ENCODE measurements at places on chromosomes 2 and 18.

- no peak for DNase-seq
Observed at GRCh38 chr2:19488009-19488691, 129.7 kb upstream of the OSR1 start.

- no peak for DNase-seq
Observed at GRCh38 chr2:64202206-64202845, 58.1 kb upstream of the PELI1 start.

DNA sequence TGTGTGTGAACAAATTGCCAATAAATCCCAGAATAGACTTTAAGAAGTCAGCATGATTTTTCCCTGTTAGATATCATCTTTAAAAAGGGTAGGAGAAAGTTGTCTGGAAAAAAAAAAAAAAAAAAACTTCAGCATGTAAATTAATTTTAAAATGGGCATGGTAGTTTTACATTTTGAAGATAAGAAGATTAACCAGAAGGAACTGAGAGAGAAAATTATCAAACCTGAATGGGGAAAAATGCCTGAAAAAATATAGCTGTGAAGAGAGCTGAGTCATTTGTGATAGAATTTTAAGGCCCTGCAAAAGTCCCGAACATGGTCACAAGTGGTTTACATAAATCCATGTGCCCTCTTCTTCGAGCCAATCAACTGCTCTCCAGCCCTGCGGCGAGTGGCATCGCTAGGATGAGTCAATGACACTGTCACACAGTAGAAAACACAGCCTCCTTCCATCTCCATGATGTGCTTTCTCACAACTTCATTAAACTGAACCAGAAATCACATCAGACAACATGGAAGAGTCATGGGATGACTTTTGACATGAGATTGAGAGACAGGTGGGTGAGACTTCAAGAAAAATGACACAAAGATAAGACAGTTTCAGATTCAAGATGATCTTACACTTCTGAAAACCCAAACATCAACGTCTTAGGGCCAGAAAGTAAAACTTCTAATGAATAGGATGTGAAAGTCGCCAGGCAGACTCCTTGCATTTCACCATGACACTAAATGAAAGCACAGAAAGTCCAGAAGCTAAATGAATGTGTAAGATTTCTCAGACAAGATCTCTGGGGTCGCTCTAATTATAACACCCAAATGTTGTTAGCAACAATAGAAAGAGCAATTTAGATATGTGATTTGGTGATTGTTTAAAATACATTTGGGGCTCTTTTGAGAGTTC is 273.0 kb upstream of the ID2 start:
- DNase-seq = peak; percentile 74

- DNase-seq = no peak
Observed at GRCh38 chr18:73861771-73862170, 285.9 kb downstream of the FBXO15 start.

- no peak for DNase-seq
Observed at GRCh38 chr2:3246406-3246805, 131.2 kb downstream of the EIPR1 start.

GRCh38 chr18:25164211-25164847 is 187.6 kb downstream of the ZNF521 start:
- no peak for DNase-seq

- no peak for DNase-seq
Observed at GRCh38 chr2:137772451-137772850, 191.8 kb upstream of the HNMT start.

DNA sequence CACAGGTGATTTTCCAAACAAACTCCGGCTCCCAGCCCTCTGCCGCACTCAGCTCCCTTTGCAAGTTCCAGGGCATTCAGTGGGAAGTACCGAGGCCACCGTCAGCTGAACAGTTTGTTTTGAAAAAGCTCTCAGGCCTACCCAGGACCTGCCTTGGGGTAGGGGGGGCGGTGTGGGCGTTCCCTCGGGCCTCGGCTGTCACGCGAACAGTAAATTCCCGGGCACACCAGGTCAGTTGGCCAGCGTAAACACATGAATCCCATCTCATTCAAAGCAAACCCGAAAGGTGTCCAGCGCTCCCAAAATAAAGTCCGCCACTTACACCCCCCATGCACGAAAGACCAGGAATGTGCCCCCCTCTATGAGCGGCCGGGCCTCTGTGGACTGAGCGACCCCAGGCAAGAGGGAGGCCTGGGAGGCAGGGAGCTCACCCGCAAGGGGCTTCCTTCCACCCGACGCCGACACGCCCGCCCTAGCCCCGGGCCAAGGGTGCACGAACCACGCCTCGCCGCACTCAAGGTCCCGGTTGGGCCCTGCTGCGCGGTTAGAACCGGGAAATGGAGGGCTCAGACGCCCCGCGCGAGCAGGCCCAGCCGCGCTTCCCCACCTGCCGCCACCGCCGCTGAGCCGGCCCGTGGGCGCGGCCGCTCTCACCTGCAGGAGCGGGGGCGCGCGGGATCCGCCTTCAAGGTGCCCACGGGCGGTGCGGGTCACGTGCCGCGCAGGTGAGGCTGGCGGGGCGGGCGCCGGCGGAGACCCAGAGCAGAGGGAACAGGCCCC is at the start of gene WDSUB1:
Gene WDSUB1, minus strand, starts transcription at position 775 of the 780 bp plus-strand sequence. CDS start 3,634 bp downstream, outside the sequence.
- peak; percentile 64 for DNase-seq

GRCh38 chr2:197575987-197576386 is 60.1 kb downstream of the MOB4 start:
- DNase-seq = no peak

DNA sequence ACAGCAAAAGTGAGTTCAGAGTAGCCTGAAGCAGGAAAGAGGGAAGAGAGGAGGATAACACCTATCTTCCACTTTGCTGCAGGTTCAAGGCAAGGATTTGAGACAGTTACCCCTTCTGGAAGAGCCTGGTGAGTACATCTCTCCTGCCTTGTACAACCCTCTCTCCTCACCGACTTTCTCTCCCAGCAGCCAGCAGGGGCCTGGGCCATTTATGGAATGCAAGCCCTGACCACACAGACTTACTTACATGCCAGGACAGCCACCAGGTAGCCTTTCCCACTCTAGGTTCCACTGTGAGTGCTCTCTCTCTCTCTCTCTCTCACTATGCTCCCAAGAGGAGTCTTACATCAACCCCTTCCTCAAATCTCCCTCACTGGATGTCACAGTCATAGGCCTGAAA is 57.0 kb downstream of the BCL11A start:
- no peak for DNase-seq

DNA sequence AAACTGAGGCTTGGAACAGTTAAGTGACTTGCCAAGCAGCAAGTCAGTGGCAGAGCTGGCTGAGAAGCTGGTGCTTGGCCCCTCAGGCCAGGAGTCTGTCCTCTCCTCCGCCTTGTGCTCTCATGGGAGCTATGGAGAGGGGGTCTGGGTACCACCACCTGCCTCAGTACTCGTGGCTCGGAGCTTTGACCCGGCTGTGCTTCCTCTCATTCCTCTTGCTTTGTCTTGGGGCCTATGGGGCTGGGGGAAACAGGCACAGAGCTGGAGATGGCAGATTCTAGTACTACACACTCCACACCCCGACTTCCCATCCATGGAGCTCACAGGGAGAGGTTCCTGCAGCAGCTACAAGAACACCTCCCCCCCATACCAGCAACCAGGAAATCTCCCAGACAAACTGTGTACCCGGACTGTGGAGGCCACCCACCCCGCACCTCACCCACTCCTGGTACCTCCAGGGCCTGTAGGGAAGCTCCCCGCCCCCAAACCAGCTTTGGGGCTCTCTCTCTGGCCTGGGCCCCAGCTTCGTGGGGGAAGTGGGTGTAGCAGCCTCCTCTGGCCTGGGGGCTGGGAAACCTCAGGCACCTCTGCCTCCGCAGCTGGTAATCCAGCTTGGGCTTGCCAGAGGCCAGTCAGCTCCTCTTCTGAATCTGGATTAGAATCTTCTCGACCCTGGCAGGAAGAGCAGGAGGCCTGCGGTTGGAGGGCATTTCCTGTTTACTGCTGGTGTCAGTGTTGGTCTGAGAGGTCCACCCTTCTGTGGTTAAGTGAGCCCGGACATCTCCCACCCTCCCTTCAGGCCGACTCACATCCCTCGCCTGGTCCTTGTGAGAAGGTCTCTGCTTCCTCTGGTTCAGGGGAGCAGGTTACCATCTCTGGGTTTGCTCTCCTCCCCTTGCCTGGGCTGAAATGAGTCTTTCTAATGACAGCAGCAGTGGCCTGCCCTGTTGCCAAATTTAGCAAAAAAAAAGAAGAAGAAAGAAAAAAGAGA is 22.3 kb upstream of the RHOB start:
- DNase-seq = peak; percentile 56

- no peak for DNase-seq
Observed at GRCh38 chr18:48905513-48905912, 45.3 kb downstream of the SMAD7 start.

GRCh38 chr2:24576617-24577016 is 85.6 kb downstream of the NCOA1 start:
- DNase-seq = no peak

DNA sequence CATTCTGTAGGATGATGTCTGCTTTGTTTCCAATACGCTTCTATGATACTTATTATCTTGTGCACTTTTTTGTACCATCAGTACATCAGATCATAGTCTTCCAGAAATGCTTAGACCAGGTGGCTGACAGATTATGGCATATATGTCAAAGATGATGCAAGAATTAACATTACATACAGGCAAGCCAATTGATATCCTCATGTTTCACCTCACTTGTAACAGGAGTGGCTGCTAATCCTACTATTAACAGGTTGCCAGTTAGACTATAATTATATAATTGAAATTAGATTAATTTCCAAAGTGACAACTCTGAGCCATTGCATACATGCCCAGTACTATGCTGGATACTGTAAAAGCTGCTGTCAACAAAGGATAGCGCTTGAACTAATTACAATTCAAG is 77.2 kb downstream of the TLK1 start:
- no peak for DNase-seq

DNA sequence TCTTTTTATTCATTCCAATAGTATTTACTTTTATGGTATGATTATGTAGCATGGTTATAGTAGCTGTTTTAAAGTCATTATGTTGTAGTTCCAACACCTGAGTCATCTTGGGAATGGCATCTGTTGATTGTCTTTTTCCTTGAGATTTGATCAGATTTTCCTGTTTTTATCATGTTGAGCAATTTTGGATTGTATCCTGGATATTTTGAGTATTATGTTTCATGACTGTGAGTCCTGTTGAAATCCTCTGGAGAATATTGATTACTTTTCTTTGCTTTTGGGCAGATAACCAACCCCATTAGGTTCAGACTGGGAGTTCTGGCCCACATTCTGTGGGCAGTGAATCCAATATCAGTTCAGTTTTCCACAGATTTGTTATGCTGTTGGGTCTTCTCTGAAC is 163.2 kb upstream of the SPRED2 start:
- DNase-seq = no peak

DNA sequence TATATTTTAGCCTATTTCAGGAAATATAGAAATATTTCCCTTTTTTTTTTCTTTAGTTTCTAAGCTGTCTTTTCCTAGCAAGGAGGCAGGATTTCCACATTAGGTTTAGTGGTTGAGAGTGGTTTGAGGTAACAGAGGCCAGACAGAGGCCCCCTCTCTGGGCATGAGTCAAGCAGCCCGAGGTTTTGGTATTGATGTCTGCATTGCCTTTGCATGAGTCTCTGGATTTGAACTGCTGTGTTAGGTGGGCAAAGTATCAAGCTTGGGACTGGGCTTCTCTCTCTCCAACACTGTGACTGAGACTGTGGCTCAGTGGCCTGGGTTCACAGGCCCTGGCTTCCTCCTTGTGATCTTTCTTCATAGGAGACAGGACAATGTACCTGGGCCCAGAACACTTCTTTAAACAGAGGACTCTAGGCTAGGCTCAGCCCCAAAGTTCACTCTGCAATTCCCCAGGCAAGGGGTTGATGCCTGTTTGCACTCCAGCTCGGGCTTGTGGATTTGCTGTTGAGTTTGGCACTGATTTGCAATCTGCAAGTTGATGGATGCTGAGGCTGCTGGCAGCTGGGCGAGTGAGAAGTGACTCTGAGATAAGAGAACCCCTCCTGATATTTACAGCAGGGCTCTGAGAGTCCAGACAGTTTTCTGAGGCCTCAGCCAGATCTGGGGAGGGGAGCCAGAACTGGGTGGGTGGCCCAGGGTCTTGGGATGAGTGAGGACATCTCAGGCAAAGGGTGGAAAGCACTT is 271.2 kb downstream of the EN1 start:
- no peak for DNase-seq

- no peak for DNase-seq
Observed at GRCh38 chr2:173401716-173402326, 47.1 kb downstream of the CDCA7 start.

GRCh38 chr2:64700133-64700809 is 46.6 kb upstream of the SERTAD2 start:
- DNase-seq = no peak

- no peak for DNase-seq
Observed at GRCh38 chr2:215002500-215002899, 135.9 kb downstream of the ABCA12 start.

DNA sequence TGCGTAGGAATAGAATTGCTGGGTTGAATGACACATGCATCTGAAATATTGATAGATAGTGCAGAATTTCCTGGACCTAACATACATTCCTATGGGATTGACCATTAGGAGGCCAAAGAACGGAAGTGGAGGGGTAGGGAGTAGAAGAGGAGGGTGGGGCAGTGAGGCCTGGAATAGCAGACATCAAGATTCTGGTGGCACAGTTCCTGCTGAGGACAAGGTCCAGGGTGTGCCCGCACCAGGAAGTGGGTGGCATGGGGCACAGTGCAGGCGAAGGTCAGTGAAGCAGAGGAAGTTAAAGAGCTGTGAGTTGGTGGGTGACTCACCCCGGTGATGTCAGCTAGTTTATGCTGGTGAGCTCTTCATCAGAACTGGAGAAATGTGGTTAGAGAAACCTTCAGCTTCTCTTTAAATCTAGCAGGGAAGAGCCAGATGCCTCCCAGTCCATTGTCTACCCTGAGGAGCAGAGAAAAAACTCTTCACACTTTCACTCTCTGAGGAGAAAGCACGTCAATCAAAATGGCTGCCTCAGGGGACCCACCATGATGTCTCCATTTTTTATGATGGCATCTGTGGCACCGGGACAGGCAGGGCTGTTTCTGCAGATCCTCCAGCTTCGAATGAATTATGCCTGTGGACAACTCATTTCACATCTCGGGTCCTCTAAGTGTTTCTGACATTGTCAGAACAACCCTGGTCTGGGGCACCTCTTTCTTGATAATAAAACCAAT is 55.9 kb upstream of the CTLA4 start:
- DNase-seq = peak; percentile 79

- DNase-seq = no peak
Observed at GRCh38 chr2:3756306-3756705, 52.9 kb downstream of the DCDC2C start.

DNA sequence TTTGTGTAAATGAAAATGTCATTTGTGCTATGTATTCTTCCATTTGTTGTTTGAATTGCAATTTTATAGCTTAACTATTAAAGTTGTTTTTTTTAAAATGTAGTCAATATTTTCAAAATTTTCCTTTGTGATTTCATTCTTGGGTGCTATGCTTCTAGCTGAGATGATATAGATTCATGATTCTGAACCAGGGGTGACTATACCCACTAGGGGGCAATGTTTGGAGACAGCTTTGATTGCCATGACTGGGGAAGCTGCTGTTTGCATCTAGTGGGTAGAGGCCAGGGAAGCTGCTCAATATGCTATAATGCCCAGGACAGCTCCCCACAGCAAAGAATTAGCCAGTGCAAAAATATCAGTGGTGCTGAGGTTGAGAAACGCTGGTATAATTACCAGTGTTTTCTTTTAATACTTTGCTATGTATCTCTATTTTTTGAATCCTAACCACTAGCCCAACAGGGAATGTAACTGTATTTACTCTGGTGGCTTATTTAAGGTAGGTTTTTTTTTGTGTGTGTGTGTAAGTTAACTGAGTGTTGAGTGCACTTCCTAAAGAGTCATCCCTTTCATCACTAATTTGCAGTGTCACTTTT is 99.7 kb downstream of the MEP1B start:
- no peak for DNase-seq

All from activated CD8-positive, alpha-beta memory T cell treated with anti-CD3 and anti-CD28 coated beads, Interleukin-2, amount 50 U/mL, for 48 hours (primary cell).